ENCODE measurements at places on chromosomes 11 and 22.

DNA sequence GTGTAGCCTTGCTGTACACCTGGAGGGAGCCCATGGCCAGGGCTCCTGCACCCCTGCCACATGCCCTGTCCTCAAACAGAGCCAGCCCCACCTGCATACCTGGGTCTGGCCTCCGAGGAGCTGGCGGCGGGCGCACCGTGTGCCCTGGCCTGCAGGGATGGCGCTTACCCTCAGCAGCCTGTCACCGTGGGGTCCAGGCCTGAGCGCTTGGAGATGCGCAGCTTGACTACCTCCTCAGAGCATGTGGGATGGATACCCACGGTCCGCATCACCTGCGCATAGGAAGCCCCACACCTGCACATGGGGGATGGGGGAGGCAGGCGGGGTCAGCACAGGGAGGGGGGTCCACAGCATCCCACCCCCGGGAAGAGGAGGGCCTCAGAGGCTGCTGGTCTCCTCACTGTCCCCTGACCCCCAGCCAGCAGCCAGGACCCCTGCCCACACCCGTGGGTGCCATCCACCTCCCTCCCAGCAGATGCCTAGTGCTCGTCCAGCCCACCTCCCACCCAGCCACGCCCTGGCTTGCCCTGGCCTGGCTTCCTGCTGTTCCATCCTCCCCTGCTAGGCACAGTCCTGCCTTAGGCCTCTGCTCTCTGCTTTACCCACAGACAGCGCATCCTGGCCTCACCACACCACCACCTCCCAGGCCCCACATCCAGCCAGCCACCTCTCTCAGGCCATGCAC, 22.4 kb upstream of the GNB1L start:
- no peak for DNase-seq

- DNase-seq: no peak
These were observed 55.2 kb downstream of the RBFOX2 start for GRCh38 chr22:35973388-35973787.

- no peak for DNase-seq
These were observed 16.8 kb upstream of the P2RY2 start for GRCh38 chr11:73201249-73201648.

DNA sequence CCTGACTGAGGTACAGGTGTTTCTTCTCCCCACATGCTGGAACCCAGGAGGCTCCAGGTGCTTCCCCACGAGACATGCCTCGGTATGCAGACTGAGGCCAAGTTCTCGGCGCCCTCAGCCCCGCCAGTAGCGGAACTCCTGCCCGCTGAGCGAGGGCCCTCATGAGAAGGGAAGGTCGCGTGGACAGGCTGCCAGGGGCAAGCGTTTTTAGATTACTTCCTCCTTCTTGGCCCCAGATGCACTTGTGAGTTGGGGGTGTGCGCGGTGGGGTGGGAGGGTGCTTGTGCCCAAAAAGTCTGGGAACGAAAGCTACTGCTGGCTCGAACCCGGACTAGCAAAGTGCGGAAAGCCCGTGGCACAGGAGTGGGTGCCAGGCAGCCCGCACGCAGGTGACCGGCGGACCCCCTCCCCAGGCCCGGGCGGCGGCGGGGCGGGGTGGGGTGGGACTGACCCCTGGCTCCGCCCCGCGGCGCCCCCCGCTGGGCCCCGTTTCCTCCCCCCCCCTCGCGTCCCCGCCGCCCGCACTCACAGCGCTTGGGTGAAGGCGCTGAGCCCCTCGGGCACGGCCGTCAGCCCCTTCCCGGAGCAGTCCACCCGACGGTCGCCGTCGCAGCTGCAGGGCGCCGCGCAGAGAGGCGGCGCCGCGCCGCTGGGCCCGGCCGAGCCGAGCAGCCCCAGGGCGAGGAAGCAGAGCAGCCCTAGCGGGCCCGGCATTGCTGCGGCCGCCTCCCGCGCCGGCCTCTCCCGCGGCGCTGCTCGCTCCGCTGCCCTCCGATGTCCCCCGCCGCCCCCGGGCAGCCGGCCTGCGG, 797 bp downstream of the LGR4 start:
- no peak for DNase-seq

- DNase-seq: no peak
These were observed 8.6 kb downstream of the TSSC4 start for GRCh38 chr11:2409126-2409525.

GRCh38 chr22:19524170-19525115, at the start of gene CLDN5:
Gene CLDN5, minus strand, starts transcription at chr22:19524410. Its CDS starts 155 bp downstream, at chr22:19524255.
- DNase-seq: no peak

DNA sequence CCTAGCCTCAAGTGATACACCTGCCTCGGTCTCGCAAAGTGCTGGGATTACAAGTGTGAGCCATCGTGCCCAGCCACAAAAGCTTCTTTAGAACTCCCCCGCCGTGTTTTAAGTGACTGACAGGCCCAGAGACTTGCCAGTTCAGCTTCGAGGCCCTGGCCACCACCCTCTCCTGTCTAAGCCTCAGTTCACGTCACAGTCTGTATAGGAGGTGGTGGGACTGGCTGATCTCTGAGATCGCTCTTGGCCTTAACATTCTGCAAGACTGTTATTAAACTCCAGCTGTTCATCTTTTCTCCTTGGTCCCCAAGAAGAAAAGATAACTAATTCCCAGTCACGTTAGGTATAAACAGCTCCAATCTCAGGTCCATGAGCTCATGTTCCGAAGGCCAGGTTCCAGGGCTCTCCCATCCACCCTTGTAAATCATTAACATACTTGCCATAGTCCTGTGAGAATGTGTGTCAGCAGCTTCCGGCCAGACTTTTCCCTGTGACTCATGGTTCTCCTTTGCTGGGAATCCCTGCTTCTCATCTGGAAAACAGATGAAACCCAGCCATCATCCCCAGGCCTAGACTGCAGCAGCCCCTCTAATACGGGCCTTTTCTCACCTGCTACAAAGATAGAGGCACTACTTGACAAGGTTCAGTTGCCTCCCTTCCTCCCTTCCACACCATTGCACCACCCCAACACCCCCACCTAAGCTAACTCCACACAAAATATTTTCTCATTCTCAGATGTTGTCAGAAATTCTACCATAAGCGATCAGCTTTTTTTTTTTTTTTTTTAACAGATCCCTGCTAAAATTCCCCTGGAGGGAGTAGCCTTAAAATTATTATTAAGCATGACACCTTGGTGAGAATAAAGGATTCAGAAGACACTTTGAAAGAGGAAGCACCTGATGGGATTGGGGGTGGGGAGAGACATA, 5.6 kb upstream of the KIAA0930 start:
- DNase-seq: no peak

DNA sequence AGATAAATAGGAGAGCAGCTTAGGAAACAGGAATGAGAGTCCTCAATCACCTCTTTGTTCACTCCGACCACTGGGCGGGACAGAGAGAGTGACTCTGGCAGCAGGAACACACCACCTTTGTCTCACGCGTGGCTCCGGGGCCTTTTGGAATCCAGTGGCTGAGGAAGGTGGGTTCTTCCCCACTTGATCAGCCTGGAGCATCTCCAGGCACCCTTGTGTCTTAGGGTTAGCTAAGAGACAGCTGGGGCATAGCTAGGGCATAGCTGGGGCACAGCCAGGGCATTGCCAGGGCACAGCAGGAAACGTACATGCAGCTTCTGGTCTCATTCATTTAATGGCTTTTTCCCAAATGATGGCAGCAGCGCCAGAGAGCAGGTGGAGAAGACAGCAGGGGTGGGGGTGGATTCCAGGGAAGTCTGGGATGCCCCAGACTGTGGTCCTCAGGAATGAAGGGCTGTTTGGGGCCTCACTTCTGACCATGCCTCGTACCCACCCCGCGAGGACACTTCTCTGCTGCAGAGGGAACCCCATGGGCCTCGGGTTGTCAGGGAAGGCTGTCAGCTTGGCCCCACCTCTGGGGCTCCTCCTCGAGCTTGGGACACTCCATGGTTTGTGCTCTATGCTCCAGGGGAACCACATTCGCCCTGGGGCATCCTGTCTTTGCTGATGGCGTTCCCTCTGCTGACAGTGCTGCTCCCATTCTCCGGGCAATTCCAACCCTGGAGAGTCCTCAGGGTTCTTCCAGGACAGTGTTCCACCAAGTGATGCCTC, 30.4 kb upstream of the SHANK2 start:
- DNase-seq: no peak

DNA sequence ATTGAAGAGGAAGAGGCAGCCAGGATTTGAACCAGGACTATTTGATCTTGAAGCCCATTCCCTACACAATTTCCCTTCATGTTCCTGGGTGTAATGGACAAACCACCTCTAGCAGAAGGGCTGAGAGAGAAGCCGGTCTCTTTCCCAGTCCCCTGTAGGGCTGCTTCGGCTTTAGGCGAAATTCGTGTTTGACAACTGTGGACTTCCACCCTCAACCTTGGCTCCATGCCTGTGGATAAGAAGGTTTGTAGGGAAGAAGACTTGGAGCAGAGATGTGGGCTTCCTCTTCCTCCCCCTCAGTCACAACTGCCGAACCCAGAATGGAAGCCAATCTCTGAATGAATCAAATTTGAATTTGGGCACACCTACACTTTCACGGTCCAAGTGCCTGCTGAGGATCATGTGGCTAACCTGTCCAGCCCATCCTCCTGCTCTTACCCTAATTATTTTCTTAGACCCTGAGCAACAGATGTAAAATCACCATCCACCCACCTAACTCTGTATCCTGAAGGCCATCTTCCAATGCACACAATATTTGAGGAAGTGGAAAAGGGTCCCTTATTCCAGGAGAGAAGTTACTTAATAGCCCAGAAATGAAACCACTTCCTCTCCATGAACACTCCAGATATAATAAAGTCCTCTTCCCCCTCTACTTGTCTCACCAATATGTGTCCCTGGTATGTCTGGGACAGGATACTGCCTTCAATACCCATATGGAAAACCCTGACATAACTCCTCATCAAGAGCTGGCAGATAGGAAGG, 10.1 kb upstream of the SCN2B start:
- DNase-seq: no peak

- DNase-seq: no peak
These were observed 18.3 kb upstream of the MICAL2 start for GRCh38 chr11:12091956-12092558.

DNA sequence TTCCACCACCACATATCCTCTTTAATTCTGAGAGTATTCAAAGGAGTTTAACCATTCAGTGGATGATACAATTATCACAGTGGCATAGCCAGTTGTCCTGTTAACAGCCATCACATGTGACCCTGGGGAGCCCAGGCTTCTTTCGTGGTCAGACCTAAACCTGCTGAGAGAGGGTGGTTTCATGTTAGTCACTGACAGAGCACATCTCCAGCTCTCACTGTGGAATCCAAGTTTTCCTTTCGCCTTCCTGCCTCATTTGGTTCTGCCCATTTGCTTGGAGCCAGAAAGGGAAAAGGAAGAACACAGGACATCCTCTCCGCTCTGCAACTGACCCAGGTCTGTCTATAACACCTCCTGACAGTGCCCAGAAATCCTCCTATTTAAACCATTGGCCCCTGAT, 60.4 kb downstream of the MCHR1 start:
- DNase-seq: no peak

GRCh38 chr11:125313271-125314219, 149.0 kb downstream of the PKNOX2 start:
- no peak for DNase-seq

GRCh38 chr11:1148752-1149180, 9.0 kb upstream of the MUC5AC start:
- DNase-seq: no peak

GRCh38 chr11:2369896-2370295, 7.2 kb upstream of the CD81 start:
- no peak for DNase-seq

DNA sequence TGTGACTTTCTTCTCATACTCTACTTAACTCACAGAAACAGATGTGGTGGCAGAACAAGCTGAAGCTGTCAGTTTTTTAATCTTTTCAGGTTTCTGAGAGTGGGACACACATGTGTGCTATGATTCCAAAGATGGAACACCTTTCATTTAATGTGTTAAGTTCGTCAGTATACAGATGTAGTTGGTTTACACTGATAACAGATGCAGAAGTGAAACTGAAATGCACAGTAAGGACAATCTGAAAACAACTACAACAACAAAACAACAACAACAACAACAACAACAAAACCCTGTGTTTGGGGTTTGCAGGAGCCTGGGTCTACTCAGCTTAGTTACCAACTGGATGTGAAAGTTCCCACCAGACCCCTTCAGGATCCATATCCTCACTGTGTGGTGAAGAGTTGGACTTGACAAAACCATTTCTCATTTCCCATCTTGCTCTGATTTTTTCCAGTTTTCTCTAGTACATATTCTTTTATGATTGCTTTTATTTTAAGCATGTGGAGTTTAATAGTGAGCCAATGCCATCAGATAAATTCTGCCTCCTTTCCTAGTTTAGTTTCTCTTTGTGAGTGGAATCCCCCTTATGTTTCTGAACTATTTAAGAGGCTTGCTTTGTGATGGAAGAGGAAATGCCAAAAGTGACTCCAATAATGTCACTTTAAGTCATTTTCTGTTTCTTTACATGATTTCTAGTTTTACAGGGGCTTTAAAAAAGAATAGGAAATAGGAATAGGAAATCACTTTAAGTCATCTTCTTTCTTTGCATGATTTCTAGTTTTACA, 47.8 kb downstream of the ARHGAP42 start:
- DNase-seq: no peak

DNA sequence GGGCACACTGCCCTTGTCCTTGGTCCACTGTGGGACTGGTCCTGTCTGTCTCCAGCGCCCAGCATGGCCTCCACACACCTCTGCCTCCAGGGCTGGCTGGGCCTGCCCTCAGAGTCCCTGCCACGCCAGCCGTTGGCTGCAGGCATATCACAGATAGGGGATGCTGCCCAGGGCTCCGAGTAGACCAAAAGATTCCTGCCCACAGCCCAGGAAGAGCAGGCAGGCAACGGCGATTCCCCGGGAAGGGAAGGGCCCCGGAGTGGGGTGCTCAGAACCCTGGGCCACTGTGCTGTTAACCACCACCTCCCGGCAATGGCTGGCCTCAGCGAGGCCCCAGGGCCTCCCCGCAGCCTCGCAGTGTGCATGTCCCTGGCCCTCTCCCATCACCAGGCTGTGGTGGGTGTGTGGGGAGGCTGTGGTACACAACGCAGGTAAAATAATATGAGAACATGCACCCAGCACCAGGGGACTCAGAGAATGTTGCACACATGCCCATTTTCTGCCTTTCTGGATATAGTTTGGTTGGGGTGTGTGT, 2.2 kb downstream of the IFITM5 start:
- no peak for DNase-seq

Data from activated CD4-positive, CD25-positive, alpha-beta regulatory T cell treated with anti-CD3 and anti-CD28 coated beads, Interleukin-2, amount 50 U/mL, for 16 hours (primary cell).